ENCODE measurements at places on chromosomes 6 and 20.

DNA sequence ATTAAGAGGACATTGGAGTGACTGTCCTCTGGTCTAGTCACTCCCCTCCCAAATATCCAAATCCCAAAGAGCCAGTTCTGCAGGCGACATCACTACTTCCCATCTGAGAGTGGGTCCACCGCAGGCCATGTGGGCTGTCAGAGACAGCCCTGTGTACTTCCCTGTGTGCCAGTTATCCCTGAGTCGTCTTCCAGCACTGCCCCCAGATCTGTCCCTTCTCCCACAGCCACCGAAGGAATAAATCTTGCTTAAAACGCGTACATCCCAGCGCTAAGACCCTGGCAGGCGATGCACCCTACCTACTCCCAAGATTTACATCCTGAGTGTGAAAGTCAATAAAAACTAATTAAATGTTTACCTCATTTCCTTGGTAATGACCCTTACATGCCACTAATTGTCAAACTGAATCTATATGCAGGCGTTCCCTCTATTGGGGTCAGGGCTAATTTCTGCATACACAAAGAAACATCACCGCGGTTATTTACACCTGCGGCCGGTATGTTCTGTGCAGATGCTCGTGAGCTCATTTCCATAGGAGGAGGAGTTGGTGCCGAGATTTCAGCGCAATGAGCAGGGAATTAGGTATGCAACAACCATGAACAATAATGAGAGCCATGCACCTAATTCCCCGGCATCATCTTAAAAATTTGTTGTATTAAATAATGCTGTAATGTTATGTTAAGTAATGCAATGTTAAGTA lies 31.3 kb upstream of the CDH4 start:
- DNase-seq: no peak

- DNase-seq: no peak
Measured at GRCh38 chr6:154226461-154226860, 130.1 kb downstream of the IPCEF1 start.

- no peak for DNase-seq
Measured at GRCh38 chr20:18705910-18706309, 107.7 kb upstream of the SCP2D1 start.

- no peak for DNase-seq
Measured at GRCh38 chr6:66838764-66839163, 1131.7 kb upstream of the EYS start.

- no peak for DNase-seq
Measured at GRCh38 chr20:49115564-49115963, 69.5 kb downstream of the CSE1L start.

GRCh38 chr6:88360203-88360797 lies 194.2 kb upstream of the CNR1 start:
- DNase-seq: no peak

GRCh38 chr20:60137657-60138245 lies 179.5 kb downstream of the CDH26 start:
- DNase-seq: no peak

DNA sequence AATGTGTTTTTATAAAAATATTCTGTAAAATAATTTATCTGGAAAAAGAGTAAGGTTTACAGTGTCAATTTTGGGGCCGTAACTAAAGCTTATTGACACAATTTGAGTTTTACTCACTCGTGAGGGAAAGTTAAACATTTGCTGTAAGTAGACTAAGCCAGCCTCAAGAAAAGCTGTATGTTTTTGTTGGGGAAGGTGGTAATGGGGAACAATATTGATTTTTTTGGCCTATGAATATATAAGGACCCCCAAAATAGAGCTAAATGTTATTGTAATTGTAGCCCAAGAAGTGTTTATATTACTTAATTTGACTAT lies 1.4 kb downstream of the SENP6 start:
- DNase-seq: no peak

DNA sequence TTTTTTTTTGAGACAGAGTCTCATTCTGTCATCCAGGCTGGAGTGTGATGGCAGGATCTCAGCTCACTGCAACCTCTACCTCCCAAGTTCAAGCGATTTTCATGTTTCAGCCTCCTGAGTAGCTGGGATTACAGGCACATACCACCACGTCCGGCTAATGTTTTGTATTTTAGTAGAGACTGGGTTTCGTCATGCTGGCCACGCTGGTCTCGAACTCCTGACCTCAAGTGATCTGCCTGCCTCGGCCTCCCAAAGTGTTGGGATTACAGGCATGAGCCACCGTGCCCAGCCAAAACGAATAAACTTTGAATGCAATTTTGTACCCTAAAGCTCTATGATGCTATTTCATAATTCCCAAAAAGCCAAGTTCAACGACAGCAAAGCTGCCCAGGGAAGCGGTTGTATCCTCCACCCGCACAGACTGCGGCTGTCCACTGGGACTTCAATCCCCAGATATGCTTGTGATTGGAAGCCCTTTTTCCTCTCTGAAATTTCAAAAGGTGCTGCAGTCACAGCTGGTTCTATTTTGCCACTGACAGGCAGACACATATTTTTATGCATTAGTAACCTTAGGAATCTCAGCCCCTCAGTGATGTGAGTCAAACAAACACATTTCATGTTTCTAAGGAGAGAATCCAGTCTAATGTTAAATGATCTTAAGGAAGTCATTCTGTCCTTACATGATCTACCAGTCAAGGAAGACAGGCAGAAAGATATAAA lies 8.7 kb upstream of the RAMACL start:
- no peak for DNase-seq

DNA sequence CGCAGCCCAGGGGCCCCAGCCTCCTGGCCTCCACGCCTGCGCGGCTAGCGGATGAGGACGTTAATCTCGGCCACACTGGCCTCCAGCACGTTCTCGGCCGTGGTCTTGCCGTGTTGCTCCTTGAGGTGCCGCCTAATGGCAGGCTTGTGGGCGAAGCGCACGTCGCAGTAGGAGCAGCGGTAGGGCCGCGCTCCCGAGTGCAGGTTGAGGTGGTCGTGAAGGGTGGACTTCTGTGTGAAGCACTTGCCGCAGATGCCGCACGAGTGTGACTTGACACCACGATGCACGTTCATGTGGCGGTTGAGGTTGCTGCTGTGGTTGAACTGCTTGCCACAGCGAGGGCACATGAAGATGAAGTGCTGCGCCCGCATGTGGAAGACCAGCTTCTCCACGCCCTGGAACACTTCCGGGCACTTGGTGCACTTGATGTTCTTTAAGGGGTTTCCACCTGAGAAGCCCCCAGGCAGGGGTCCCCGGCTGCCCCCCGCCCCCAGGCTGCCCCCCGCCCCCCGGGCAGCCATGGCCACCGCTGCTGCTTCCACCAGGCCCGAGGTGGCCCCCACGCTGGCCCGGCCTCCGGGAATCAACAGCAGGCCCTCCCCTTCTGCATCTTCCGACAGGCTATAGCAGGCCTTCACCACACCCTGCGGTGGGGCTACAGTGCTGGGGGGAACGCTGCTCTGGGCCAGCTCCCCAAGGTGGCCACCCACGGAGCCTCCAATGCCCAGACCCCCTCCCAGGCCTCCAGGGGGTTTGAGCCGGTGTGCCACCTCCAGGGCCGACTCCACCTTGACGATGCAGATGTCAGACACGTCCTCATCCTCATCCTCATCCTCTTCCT lies 1.8 kb downstream of the ZBTB12 start:
- no peak for DNase-seq

DNA sequence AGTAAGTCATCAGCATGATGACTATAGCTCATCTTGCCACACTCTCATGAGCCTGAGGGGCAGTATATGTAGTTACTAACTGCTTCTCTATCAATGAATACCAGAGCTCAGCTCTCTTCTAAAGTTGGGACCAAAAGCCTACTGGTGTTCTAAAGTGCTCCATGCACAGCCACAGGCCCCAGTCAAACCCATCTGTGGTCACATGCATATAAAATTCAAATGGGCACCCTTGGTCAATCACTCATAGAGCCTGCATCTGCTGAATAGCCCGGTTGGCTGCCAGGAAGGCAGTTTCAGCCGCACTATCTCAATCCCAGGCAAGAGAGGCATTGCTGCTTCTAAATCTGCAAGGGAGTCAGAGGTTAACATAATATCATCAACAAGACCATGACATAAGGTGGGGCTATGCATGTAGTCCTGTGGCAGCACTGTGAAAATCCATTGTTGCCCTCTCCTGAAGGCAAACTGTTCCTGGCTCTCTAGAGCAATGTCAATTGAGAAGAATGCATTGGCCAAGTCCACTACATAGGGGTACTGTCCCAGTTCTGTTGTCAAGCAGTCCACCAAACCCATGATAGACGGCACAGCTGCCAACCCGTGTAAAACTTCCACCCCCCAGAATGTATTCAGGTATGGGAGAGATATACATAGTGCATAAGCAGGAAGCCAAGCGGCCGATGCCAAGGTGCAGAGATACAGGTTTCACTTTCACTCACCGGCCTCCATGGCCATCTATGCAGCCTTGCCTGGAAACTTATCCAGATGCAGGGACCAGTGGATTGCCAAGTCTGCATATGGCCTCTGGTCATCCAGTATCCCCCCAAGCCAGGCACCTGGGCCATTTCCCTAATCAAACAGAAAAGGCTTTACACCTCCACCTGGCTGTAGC lies 76.2 kb downstream of the ALDH8A1 start:
- DNase-seq: no peak

- DNase-seq: no peak
Measured at GRCh38 chr6:16184129-16184528, 54.3 kb upstream of the GMPR start.

DNA sequence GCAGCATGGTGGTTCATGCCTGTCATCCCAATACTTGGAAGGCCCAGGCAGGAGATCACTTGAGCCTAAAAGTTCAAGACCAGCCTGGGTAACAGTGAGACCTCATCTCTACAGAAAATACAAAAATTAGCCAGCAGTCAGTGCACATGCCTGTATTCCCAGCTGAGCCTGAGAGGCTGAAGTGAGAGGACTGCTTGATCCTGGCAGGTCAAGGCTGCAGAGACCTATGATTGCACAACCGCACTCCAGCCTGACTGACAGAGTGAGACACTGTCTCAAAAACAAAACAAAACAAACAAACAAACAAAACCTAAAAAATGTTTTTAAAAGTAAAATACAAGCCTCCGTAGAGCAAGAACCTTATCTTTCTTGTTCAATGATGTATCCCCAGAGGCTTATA lies 6.0 kb downstream of the CEP85L start:
- no peak for DNase-seq
